ENCODE measurements at places on chromosomes 5 and 9.

GRCh38 chr5:113367586-113367985 lies 67.2 kb downstream of the TSSK1B start:
- no peak for DNase-seq

GRCh38 chr9:89951675-89952074 lies 346.9 kb downstream of the GADD45G start:
- no peak for DNase-seq

DNA sequence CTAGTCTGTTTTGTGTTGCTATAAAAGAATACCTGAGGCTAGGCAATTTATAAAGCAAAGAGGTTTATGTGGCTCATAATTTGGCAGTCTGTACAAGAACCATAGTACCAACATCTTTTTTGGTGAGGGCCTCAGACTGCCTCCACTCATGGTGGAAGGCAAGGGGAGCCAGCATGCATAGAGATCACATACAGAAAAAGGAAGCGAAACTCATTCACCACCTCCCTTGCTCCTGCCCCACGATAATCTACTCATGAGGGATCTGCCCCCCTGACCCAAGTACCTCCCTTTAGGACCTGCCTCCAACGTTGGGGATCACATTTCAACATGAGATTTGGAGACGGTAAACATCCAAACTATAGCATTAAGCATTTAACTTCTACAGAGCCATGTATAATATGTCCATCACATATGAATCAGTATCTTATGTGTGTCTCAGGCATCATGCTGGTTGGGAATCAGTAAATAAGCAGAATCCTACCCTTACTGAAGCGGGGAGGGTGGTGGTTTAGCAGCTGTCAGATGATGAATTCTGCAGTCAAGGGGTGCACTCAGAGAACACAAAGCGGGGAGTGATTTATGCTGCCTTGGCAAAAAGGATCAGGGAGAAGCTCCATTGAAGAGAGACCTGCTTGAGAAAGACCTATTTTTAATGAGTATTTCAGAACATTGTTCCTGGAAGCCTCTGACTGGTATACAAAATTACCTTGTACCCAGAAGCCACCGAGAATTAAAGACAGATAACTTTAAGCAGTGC lies 34.8 kb downstream of the HMGXB3 start:
- no peak for DNase-seq

DNA sequence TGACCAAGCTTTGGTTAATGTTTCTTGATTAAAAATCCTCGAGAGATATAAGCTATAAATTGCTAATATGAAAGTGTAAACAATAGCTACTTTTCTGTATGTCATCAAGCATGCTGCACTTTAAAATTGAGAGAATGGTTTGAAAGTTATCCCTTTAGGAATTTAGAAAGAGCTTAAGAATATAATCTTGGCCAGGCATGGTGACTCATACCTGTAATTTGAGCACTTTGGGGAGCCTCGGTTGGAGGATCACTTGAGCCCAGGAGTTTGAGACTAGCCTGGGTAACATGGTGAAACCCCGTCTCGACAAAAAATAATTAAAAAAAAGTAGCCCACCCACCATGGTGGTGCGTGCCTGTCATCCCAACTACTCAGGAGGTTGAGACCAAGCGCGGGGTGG lies 12.2 kb upstream of the MROH2B start:
- DNase-seq: no peak

- no peak for DNase-seq
These were observed 12.8 kb upstream of the PRSS3 start for GRCh38 chr9:33782395-33783152.

GRCh38 chr5:64767959-64768357 lies 533 bp downstream of the SREK1IP1 start:
- no peak for DNase-seq

DNA sequence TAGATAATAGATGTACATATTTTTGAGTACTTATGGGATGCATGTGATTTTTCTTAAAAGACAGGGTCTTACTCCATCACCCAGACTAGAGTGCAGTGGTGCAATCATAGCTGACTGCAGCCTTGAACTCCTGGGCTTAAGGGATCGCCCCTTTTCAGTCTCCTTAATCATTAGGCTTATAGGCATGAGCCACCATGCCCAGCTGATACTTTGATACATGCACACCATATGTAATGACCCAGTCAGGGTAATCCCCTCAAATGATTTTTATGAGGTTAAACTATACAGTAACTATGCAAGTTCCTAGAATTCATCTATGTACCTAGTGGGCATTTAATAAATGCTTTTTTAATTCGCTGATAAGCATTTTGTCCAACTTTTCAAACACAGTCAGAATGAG lies 292.3 kb downstream of the DTWD2 start:
- no peak for DNase-seq

DNA sequence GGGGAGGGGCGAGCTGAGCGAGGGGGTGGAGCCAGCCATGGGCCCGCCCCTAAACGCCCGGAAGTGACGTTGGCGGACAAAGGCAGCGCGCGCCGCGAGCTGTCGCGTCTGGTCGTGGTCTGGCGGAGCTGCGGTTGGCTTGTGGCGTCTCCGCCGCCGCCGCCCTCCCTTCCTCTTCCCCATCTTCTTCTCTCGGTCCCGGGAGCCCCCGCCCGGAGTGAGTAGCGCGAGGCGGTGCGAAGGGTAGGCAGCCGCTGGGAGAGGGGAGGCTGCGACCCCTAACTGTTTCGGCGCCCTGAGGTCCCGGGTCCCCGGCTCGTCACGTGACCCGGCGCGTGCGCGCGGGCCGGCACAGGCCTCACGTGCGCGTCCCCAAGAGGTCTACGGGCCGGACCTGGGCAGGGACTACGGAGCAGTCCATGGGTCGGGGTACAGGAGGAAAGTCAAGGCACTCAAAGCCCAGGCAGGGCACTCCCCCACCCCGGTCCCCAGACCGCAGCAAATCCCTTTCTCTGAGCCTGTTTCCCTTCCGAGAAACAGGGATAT lies at the start of gene NTMT1:
Gene NTMT1, plus strand, starts transcription at position 85 of the 546 bp plus-strand sequence. CDS start 6,541 bp downstream, outside the sequence.
- peak; percentile 72 for DNase-seq

DNA sequence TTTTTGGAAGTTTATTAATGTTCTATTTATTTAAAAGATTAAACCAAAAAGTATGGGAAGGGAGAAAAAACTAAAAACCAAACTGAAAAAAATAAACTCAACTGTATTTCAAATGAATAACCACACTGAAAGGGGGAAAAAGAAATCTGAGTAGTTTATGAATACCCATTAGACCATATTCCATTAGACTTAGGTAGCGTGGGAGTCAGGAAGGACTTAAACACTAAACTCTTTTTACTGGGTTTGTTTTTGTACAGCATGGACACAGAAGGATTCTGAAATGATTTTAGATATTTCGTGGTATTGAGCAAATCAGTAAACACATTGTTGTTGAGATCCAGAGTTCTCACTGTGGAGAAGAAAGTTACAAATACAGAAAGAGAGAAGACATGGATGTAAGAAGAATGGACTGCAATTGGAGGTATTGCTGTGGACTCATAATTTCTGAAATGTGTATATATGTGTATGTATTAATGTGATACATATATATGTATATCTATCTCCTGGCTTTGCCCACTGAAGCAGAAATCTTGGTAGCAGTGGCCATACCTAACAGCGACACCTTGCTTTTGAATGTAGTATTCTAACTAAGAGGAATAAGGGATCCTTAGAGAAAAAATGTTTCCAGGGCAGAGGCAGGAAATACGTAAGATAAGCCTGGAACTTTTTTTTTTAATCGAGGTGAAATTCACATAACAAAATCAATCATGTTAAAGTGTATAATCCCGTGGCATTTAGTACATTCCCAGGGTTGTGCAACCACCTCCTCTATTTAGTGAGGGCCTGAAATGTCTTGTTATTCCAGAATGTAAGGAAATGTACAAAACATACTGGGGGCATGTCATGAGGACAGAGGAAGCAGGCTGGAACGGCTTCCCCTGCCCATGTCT lies 228.8 kb downstream of the SMARCA2 start:
- no peak for DNase-seq

- DNase-seq: no peak
These were observed 7.3 kb downstream of the CLPTM1L start for GRCh38 chr5:1337489-1338195.

DNA sequence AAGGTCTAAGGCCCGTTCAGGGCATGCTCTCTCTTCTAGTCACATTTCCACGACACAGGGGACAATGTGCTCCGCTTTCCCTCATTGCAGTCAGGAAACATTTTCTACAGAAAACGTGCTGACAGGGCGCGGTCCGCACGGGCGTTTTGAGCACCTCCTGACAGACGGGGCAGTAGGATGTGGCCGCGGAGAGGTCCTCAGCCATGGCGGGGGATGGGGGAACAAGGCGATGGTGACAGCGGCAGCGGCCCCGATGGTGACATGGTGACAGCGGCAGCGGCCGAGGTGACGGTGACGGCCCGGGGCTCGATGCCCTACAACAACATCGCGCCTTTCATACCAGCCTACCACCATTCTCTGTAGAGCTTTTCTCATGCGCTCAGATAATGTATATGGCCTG lies 4.1 kb downstream of the PLPP1 start:
- no peak for DNase-seq

- no peak for DNase-seq
These were observed 100.7 kb upstream of the TRPC7 start for GRCh38 chr5:136466041-136466415.

DNA sequence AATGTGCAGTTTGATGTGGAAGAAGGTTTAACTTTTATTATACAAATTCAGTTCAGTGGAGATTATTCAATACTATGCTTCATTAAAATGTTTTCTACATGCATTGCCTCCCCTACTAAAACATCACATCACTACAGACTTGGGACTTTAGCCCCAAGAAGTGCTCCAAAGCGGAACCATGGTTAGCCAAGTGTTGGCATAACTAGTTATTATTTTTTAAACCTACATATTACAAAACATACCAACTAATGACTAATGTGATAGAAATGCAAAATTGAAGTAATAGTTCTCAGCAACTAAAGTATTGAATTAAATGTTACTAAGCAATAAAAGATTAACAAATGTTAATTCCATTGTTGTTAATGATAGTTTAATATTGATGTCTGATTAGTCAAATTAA lies 74.5 kb downstream of the XRCC4 start:
- no peak for DNase-seq

DNA sequence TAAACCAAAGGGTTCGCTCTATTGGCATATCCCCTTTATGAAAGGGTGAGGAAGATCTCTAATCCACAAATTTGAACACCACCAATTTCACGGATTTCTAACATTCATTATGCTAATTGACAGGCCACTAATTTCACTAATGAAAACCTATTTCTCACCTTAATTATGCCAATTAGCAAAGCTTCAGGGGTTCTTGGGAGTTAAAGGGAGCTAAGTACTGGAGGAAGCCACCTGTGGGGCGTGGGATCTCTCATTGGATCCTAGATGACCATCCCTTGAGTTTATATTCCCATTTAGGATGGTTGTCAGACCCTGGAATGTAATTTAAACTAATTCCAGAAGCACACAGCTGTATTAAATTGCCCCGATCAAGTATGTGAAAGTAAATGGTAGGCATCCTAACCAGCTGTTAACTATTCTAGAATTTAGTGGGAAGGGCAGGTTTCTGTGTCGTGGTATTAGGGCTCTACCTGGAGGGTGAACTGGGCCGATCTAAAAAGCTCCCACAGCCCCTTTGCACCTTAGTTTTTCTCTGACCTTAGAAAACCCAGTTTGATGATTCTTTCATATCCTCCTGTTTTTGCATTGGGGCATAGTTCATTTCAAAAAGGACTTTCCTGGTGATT lies 77.1 kb downstream of the C9orf152 start:
- no peak for DNase-seq

DNA sequence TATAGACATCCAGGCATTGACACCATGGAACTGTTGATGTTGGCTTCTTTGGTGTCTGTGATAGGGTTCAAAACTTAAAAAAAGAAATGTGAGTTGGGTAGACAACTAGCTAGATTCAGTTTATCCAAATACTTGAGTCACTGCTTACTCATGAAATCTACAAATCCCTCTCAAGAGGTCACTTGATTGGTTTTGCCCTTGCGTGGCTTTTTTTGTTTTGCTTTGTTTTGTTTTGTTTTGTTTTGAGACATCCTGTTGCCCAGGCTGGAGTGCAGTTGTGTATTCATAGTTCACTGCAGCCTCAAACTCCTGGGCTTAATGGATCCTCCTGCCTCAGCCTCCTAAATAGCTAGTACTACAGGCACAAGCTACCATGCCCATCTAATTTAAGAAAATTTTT lies 10.5 kb upstream of the ENTREP1 start:
- DNase-seq: no peak

- DNase-seq: no peak
These were observed 38.3 kb upstream of the RORB start for GRCh38 chr9:74458832-74459231.

DNA sequence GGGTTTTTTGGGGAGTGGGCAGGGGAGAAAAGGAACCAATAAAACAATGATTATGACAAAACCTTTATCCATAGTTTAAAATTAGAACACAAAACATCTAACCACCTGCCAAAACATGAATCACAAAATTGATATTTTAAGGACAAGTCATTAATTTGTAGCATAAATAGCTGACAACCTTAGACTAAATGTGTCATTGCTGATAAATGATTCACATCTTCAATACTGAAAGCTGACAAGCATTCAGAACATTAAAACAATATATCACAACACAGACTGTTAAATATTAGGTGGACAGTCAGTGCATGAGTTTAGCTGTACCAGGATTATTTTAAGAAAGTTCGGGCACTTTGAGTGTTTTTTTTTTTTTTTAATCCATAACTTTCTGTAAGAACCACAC lies 71.5 kb downstream of the NR3C1 start:
- DNase-seq: no peak

DNA sequence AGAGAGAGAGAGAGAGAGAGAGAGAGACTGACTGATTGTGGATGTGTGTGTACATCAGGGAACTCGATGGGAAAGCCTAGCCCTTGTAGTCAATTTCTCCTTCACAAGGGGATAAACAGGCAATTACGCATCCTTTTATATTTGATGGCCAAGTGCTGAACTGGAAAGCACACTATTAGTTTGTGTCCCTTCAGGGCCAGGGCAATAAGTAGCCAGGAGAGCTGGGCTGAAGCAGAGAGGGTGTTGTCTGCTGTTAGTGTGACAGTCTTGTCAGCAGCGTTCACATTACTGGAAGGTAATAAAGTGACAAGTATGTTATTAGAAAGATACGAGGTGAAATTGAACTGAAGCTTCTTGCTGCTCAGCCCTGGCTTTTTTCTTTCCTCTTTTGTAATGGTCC lies 457.7 kb downstream of the BNC2 start:
- DNase-seq: peak; percentile 86

- DNase-seq: no peak
These were observed 69.7 kb downstream of the MED10 start for GRCh38 chr5:6308683-6309082.
